ENCODE measurements at places on chromosomes 4 and X.

GRCh38 chr4:154421618-154422017, 70.0 kb downstream of the DCHS2 start:
- no peak for DNase-seq

DNA sequence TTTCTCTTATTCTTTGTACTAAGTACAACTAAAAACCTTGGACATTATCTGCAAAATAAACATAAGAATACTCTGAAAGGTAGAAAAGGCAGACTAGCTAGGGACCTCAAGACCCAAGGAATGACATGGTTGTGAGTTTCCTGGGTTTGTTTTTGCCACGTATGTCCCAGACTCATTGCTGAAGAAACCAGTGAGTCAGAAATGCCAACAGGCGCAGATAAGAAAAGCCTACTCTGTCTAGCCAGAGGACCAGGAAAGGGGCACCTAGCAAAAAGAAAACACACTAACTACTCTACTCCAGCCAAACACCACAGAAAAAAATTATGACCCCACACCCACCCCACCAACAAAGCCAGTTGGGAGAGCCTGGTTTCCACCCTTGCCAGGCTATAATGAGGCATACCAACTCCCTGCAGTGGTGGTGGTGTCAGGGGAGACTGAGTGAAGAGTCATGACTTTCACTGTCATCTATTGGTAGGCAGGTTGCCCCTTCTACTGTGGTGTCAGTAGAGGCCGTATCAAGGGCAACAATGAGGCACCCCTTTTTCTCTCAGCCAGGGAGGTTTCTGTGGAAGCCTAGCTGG, 10.9 kb downstream of the MTMR1 start:
- no peak for DNase-seq

DNA sequence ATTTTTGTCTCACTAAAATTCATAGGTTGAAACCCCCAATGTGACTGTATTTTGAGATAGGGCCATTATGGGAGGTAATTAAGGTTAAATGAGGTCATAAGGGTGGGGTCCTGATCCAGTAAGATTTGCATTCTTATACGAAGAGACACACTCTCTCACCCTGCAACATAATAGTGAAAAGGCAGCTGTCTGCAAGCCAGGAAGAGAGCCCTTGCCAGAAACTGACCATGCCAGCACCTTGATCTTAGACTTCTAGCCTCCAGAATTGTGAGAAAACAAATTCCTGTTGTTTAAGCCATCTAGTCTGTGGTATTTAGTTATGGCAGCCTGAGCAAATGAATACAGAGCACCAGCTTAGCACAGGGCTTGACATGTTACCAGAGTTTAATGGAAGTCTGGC, 17.5 kb upstream of the IGSF1 start:
- no peak for DNase-seq

DNA sequence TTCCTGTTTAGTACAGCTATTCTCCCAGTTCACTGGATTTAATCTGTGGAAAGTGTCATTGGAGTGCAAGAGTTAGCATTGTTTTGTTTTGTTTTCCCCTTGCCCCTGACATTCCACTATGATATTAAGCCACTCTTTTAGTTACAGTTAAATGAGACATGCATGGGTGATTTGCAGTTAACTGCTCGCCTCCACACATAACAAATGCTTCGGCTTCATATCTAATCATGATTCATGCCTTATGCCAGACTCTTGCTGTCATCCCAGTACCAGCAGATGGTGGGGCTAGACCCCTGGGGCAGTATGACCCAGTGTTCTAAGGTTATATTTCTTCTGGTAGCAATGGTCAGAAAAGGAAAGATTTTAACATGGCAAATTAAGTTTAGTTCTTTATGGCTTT, 80.1 kb downstream of the RAP1GDS1 start:
- no peak for DNase-seq
